DND-41 (cell line): ENCODE measurements at places on chromosomes 2 and 18.

GRCh38 chr18:22551536-22552151 is 133.9 kb upstream of the CTAGE1 start:
- DNase-seq = no peak

DNA sequence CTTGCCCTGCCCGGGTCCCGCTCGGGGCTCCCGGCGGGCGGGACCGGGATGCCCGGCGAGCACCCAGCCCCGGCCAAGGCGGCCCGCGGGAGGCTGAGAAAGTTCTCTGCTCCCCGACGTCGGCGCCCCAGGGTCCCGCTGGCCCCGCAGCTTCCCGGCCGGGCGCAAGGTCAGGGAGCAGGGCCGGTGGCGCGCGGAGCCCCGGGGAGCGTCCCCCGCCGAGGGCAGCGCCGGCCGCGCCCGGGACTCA is 331 bp downstream of the SERPINE2 start:
- DNase-seq = no peak

GRCh38 chr2:39570614-39571013 is 95.1 kb upstream of the TMEM178A start:
- no peak for DNase-seq

DNA sequence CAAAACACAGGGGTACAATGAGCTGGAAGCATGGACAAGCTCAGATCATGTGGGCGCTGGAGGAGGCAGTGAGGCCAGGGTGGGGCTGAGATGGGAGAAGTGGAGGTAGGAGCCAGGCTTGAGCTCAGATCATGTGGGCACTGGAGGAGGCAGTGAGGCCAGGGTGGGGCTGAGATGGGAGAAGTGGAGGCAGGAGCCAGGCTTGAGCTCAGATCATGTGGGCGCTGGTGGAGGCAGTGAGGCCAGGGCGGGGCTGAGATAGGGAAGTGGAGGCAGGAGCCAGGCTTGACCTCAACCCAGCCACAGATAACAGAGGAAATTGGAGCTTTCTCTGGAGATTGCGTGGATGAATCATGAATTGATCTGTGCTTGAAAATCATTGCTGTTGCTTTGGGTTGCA is 48.3 kb upstream of the TMEM18 start:
- DNase-seq = no peak

- no peak for DNase-seq
Observed at GRCh38 chr2:81290846-81291245, 986.3 kb upstream of the LRRTM1 start.

DNA sequence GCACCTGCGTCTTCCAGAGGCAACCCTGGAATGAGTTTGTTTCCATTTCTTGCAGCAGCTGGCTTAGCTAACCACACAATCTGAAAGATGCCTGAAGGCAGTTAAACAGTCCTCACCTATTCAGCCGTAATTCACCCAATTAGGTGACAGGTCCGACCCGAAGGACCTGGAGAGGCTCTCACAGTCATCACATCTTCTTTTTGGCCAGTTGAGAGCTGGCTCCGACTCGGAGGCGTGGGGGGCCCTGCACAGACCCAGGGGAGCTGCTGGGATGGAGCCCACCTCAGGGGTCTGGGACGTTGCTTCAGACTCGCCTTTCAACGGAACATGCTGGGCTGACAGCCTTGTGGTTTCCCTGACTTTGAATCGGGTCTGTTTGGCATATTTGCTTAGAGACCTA is 187.3 kb downstream of the RTP5 start:
- DNase-seq = no peak

DNA sequence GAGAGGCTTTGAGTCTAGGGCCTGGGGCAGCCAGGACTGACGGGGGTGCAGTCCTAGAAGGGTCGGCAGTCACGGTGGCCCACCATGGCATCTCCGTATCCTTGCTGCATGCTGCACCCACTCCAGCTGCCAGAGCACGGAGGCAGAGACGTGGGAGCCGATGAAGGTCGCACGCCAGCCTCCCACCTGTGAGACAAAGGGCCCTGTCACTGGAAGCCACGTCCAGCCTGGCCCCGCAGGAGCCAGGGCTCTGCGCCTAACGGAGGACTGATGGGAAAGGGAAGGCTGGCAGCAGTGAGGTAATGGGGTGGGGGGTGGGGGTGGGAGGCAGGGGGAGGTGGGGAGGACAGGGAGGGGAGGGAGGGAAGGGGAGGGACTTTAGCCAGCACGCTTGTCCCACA is 21.9 kb downstream of the ITM2C start:
- DNase-seq = no peak

- DNase-seq = no peak
Observed at GRCh38 chr18:51660188-51660715, 462.8 kb upstream of the MEX3C start.

DNA sequence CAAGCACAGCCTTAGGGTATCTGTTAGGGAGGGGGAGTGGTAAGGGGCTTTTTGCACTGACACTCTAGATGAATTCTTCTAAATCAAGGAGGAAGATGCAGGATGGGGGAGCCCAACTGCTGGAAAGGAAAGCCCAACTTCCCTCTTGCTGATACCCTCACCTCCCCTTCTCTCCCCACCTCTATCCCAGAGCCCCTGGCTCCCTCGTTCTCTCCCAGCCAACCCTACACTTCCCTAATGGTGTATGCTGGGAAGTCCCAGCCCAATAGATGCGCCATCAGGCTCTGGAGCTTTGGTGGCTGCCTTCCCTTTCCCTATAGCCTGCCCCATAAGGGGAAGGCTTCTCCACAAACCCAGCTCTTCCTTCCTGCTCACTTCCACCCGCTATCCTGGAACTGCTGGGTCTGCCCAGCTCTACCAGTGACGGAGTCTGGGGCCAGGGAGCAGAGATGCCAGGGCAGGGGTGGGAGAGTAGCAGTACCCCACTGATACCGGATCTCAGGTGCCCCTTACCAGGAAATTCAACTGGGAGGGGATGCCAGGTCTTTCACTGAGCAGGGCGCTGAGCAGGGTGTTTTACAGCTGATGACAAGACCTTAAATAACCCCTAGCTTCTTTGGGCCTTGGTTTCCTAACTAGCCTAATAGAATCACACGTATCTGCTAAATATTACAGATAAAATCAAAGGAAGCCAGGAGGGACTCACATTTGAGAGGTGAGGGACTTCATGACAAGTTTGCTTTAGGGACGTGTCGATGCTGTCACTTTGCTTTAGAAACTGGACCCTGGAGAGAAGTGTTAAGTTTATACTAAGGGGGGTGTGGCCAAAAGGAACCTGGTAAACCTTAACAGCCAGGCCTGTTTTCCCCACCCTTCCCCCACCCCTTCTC is 82.6 kb downstream of the DNMT3A start:
- no peak for DNase-seq

DNA sequence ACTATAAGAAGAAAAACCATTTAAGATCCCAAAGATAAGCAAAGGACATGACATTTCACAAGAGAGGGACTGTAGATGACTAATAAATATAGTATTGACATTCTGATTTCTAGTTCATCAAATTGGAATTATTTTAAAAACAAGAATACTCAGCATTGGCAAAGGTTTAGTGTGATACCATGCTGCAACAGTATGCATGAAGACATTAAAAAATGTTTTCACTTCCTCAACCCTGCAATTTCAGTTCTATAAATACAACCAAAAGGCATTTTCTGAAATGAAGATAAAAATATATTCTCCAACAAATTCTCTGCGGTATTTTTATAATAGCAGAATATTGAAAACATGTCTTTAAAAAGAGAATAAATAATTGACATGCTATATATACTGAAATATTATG is 2.1 kb downstream of the C2orf81 start:
- no peak for DNase-seq

DNA sequence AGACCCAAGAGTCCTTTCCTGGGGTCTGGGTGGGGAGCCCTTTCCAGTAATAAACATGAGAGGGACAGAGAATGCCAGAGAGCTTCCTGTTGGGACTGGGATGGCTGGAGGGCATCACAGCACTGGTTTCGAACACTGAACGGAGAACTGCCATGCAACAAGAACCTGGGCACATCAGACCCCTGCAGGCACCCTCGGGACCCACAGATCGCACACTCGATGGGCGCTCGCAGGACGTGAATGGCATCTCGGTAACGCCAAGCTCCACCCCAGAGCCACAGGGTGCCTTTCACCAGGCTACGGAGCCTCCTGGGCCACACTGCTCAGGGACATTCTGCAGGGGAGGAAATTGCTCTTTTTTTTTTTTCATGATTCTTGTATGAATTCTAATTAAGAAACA is 25.1 kb downstream of the SLC66A2 start:
- no peak for DNase-seq

- no peak for DNase-seq
Observed at GRCh38 chr2:231480781-231481180, 16.5 kb upstream of the NCL start.

- no peak for DNase-seq
Observed at GRCh38 chr2:18180031-18180610, 301.7 kb downstream of the KCNS3 start.
